NCI-H510A (cell line): ENCODE measurements at places on chromosomes 3 and 15.

- DNase-seq: no peak
Observed at GRCh38 chr15:80587816-80588456, 107.2 kb upstream of the ABHD17C start.

GRCh38 chr3:59502806-59503205 is 453.0 kb upstream of the CFAP20DC start:
- DNase-seq: no peak

DNA sequence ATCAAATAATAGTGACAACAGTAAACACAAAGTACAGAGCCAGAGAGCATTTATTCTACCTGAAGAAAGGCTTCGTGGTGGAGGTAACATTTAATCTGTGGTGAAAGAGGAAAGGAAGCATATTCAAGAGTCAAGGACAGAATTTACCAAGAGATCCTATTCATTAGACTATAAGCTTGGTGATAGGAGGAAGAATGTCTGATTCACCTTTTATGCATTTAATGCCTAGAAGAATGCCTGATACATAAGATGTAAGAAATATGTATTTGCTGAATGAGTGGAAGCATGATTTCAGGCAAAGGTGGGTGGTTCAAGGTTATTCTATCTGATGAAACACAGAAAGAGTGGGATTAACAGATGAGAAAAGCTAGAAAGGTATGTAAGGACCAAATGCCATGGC is 119.8 kb downstream of the SERPINI1 start:
- DNase-seq: no peak

GRCh38 chr15:43927203-43927602 is 100.4 kb downstream of the WDR76 start:
- no peak for DNase-seq

- no peak for DNase-seq
Observed at GRCh38 chr3:152405915-152406802, 137.4 kb downstream of the MBNL1 start.

- no peak for DNase-seq
Observed at GRCh38 chr3:15152184-15152583, 53.2 kb upstream of the RBSN start.
